ENCODE measurements at places on chromosomes 12 and 14.
A peak's percentile ranks its signal among the peaks of the same experiment; 100 is the strongest.

GRCh38 chr14:31170411-31170810 lies 37.2 kb downstream of the HECTD1 start:
- DNase-seq: no peak

DNA sequence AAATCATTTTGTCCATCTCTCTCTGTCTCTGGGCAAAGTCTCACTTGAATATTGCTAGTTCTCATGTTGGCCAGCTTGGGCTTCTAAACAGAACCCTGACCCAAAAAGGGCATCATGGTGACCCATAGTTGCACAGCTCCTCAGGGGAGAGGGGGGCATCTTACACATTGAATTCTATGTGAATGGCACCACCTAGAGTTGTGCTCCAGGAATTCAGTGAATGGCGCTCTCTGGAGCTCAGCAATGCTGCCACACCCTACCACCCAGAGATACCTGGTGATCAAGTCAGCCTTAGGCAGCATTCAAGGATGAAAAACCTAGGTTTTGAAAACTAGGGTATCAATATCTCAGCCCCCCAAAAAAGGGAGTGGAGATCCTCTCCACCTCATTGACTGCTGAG lies 50.6 kb downstream of the SMUG1 start:
- DNase-seq: no peak

DNA sequence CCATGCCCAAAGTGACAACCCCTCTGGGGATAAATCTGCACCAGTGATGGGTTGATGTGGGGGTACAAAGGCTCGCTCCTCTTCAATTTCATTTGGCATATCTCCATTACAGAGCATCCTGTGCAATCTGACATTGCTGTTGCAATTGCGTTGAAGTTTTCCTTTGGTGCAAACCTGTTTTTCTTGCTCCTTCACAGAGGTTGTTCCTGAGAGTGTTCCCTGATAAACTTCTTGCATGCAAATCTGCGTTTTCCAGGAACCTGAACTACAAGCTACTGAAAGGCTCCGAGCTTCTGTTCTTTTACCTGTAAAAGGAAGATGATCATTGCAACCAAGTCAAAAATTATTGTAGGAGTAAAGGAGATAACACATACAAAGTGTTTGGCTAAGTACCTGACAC lies 26.1 kb downstream of the SERPINA11 start:
- no peak for DNase-seq

DNA sequence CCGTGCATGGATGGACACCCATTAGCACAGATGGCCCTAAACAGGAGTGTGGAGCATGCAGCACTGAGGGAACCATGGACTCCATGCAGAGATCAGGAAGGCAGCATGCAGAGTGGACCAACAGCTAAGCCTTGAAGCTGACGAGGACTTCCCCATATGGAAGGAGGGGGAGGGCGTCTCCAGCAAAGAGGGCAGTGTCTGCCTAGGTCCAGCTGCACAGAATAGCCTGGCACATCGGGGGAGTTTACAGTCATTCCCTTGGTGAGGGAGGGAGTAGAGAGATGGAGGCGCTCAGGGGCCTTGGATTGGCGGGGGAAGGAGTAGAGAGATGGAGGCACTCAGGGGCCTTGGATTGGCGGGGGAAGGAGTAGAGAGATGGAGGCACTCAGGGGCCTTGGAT lies 64.5 kb downstream of the ANKRD9 start:
- no peak for DNase-seq

DNA sequence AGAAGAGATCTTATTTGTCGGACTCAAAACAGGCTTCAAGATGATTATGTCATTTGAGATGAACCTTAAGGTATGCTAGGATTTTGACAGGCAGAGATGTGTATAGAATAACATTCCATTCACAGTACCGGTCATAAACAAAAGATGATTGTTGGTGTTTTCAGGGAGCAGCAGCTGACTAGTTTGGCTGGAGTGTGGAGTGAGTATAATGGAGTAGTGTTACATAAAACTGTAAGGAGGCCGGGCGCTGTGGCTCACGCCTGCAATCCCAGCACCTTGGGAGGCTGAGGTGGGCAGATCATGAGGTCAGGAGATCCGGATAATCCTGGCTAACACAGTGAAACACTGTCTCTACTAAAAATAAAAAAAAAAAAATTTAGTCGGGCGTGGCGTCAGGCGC lies 23.9 kb downstream of the SERPINA10 start:
- DNase-seq: no peak

GRCh38 chr12:51403159-51403558 lies 12.0 kb upstream of the GALNT6 start:
- no peak for DNase-seq

DNA sequence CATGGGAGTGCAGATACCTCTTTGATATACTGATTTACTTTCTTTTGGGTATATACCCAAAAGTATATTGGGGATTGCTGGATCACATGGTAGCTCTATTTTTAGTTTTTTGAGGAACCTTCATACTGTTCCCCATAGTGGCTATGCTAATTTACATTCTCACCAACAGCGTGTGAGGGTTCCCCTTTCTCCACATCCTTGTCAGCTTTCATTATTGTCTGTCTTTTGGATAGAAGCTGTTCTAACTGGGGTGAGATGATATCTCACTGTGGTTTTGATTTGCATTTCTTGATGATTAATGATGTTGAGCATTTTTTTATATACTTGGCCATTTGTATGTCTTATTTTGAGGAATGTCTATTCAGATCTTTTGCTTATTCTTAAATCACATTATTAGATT lies 44.1 kb upstream of the JDP2 start:
- no peak for DNase-seq

- DNase-seq: no peak
Observed at GRCh38 chr12:28350502-28350901, 160.2 kb downstream of the CCDC91 start.

DNA sequence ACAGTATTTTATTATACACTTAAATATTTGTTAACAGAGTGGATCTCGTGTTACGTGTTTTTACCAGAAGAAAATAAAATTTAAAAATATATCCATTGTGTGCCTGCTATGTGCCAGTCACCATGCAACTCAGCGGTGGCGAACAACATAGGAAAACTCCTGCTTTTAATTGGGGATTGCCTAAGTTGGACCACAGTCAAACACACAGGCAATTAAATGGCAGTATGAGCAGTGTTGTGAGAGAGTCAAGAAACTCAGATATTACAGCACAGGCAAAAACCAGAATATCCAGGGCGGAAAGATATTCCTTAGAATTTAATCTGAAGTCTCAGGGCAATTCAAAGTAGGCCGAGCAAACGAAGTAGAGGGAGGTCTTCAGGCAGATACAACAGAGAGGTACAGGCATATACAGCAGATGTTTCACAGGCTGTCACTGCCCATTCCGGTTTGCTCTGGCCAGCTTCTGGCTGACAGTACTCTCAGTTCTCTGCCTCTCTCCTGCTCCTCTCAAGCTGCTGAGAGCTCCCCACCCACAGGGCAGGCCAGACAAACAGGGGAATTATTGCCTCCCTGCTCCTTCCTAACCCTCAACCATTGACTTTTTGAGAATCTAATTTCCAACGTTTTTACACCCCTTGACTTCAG lies 540.2 kb upstream of the TMEM132C start:
- no peak for DNase-seq

GRCh38 chr14:29822430-29822709 lies 105.3 kb downstream of the PRKD1 start:
- no peak for DNase-seq

GRCh38 chr14:85300107-85300506 lies 229.8 kb upstream of the FLRT2 start:
- DNase-seq: no peak

DNA sequence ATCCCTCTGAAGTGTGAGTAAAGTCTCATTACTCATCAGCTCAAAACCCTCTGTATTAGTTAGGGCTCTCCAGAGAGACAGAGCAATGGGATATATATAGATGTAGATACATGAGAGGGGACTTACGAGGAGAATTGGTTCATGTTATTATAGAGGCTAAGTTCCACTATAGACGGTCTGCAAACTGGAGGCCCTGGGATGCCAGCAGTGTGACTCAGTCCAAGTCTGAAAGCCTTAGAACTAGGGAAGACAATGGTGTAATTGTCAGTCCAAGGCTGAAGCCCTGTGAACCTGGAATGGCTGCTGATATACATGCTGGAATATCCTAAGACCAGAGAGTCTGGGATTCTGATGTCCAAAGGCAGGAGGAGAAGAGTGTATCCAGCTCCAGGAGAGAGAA lies 57.3 kb upstream of the CEP83 start:
- DNase-seq: no peak

GRCh38 chr12:79415746-79416435 lies 274.9 kb downstream of the PAWR start:
- no peak for DNase-seq

GRCh38 chr12:57619434-57620244 lies 8.4 kb downstream of the ARHGEF25 start:
- DNase-seq: no peak

DNA sequence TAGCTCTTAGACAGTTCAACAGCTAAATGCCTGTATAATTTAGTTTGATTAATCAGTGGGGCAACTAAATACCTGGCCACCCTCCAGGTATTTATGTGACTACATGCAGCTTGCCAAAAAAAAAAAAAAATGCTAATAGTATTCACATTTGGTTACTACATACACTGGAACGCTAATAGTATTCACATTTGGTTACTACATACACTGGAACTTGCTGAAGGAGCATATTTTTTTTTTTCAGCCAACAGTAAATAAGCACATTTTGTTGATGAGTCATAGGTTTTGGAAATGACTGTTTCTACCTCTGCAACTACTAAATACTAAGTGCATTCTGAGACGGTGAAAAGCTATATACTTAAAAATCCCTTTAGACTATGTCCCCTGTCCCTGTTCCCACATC lies 1172.3 kb downstream of the LRFN5 start:
- no peak for DNase-seq

DNA sequence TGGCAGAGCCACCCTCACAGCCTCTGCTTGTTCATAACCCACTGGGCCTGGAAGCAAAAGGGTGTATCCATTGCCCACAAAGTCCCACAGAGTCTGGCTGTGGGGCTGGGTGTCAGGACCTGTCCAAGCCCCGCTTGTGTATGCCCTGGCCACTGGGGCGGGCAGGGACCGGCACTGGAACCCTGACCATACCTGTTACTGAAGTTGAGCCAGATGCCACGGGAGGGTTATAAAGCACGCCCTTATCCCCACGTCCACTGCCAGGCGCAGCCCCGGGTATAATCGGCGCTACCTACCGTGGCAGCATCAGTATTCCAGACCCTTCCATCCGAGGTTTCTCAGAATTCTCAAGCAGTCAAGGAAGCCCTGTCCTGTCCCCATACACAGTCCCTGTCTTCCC lies 40.8 kb downstream of the PHETA1 start:
- DNase-seq: no peak

GRCh38 chr12:30088259-30088995 lies 304.7 kb upstream of the TMTC1 start:
- no peak for DNase-seq

DNA sequence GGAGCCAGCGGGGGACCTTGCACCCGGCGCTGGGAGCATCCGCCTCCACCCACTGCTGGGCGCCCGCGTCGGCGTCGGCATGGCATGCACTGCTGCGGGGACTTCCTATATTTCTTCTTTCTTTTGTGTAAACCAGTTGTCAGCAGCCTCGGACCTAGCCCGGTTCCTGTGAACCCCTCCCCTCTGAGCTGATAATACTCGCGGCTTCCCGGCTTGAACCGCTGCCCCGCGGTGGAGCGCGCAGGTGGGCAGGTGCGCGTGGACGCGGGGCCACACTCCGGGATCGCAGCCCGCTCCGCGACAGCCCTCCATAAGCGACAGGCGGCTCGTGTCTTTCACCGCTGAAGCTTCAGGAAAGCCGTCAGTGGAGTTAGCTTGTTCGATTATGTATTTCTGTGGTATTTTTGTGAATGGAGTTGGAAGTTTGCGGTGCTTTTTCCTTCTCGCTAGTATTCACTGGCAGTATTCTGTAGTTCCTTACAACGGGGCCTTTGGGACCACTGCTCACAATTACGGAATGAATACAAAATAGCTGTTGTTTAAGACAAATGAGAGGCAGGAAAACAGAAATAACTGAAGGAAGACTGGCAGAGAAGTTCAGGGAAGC lies 870 bp downstream of the BMAL2 start:
- DNase-seq: peak; percentile 45

DNA sequence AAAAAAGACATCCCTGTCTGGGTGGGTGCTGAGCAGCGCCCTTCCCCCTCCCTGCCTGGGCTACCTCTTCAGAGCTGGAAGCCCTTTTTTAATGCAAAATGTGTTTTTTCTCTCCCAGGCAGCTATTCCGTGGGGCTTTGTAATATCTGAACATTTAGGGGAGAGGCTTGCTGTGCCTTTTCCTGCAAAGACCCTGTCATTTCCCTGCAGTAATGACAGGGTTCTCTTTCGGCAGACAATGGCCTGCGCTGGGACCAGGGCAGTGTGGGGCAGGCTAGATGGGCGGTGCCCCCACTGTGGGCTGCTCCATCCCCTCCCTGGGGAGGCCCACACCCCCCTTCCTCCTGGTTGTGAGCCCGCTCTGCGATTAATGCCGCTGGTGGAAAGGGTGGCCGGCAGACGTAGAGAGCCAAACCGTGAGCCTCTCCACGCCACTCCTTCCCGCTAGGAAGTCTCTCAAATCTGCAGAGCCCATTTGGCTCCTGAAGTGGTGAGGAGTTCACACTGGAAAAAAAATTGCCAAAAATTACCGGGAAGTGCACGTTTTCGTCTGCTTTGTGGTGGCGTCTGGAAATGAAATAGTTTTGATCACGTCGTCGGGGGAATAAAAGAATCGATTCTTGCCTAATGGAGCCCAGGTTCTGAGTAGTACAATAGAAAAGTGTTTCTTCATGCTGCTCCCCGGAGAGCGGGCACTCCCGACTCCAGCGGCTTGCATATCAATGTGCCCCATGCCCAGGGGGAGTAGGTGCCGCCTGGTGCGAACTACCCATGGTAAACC lies 31.5 kb downstream of the KIF26A start:
- no peak for DNase-seq

GRCh38 chr14:70086685-70087379 lies 101.9 kb downstream of the SLC8A3 start:
- DNase-seq: no peak

DNA sequence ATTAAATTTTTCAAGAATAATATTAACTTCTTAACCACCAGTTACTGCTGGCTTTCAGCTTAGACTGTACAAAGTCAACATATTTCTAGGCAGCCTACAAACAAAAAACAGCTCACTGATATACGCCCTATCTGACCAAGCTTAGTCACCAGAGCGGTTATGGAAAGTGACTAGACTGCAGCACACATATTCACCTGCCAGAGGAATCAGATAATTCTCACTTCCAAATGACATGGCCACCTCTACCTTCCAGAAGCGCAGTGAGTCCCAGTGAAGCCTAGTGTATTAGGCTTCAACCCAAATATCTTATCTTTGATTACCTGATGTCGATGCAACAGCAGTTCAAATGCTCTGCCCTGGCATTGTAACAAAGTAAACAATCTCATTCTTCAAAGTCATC lies 8.5 kb downstream of the STXBP6 start:
- no peak for DNase-seq

- DNase-seq: no peak
Observed at GRCh38 chr14:100683578-100683977, 43.1 kb upstream of the DLK1 start.

DNA sequence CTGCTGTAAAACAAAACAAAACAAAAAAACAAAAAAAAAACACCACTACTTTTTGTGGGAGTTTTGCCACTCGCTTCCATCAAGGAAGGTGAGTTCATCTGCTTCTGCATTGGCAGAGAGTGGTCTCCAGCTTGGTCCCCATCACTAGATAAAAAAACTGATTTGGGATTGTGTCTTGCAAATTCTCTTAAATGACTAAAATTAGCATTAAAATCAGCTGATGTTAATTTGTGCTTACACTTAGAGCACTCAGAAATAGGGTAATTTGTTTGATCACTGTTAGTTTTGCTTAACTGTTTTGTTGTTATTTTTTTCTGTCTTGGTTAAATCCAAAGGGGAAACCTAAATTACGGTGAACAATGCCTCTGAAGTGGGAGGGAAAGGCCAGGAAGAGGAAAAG lies 1048.0 kb downstream of the LRFN5 start:
- DNase-seq: no peak
